ENCODE measurements at places on chromosomes 7 and 10.
A peak's percentile ranks its signal among the peaks of the same experiment; 100 is the strongest.

DNA sequence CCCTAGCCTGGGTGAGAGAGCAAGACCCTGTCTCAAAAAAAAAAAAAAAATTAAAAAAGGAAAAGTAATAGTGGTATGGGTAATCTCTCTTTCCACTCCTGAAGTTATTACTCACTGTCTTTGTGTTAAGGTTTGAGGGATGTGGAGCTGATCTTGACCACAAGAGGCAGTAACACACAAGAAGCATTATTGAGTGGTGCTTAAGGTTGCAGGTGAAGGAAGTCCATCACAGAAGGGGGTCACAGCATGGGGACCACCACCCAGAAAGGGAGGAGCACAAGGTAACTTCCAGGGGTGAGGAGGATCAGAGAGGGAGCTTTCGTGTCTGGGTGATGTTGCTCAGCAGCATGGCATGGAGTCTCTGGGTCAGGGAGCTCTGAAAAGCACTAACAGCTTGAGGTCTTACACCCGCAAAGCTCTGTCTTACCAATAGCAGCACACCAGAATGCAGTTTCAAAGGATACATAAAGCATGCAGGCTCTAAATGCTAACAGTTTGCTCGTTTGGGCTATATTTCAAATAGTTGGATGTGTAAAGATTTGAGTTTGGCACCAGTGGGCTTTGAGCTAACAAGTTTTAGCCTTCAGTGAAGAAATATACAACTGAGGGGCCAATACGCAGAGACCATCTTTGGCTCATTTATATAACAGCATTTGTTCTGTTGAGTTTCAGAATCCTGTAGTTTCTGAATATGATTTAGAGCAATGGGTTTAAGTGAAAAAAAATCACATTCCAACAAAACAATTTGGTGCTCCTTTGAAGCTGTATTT lies 100.4 kb upstream of the DNAJC1 start:
- no peak for DNase-seq

DNA sequence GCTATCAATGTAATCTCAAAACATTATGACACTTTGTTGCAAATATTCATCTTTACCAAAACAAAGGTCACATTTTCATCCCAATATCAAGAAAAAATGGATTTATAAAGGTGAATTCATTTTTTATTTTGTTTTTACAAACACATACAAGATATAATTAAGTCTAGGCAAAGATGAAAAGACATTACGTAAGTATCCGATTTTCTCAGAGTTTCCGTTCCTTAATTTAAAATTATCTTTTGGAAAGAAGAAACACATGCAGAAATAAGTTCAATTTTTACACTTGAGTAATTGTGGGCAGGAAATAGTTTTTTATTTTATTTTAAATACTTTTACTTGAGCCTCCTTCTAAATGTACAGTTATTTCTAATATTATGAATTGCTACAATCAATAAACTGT lies 24.6 kb downstream of the RTKN2 start:
- DNase-seq, result no peak

GRCh38 chr10:86815035-86815617 lies 58.7 kb downstream of the BMPR1A start:
- DNase-seq, result no peak

GRCh38 chr7:76054123-76055120 lies 6.5 kb downstream of the MDH2 start:
- peak; percentile 38 for DNase-seq

DNA sequence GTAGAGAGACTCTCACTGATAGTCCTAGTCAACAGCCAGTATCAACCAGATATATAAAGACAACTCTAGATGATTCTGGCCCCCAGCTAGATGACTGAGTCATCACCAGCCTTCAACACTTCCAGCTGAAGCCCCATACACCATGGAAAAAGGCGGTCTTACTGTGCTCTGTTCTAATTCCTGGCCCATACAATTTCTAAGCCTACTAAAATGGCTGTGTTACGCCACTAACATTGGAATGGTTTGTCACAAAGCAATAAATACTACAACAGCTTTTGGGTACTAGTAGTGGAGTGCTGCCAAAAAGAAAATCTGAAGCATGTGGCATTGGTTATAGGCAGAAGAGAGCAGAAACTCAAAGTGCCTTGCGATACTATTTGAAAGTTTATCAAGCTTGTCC lies 13.0 kb upstream of the TES start:
- DNase-seq, result no peak

DNA sequence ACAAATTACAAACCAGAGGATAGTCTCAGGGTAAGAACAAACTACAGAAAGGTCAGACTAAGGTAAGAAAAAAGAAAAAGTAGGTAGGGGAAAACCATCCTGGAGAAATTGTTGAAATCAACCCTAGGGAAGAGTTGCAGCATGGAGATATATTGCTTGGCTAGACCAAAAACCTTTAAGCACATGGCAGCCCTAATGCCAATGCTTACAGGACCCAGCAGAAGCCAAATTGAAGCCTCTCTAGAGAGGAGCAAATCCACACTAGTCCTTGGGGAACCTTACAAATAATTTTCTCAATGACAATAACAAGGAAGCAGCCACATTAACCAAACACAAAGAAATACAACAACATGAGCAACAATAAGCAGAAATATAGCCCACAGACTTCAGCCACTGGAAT lies 81.9 kb downstream of the CNOT4 start:
- no peak for DNase-seq

DNA sequence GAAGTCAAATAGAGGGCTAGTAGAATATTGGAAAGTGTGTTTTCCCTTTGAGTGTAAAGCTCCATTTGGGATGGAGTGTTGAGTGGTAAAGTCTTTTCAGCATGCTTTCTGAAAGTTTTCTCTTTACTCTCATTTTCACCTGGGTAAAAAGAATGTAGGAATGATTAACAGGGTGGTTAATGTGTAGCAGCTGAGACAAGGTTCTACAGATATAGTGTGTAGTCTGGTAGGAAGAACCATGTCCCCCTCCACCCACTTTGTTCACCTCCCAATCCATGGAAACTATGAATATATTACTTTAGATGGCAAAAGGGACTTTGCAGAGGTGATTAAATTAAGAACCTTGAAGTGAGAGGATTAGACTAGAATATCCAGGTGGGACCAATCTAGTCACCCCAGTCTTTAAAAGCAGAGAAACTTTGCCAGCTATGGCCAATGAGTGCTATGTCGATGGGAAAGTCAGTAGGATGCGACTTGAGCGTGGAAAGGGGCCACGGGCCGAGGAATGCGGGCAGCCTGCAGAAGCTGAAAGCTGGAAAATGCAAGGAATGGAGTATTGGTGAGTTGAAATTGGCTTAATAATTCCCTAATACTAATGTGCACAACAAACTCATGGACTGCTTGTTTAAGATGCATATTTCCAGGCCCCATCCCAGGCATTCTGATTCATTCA lies 166.3 kb upstream of the AHR start:
- no peak for DNase-seq

DNA sequence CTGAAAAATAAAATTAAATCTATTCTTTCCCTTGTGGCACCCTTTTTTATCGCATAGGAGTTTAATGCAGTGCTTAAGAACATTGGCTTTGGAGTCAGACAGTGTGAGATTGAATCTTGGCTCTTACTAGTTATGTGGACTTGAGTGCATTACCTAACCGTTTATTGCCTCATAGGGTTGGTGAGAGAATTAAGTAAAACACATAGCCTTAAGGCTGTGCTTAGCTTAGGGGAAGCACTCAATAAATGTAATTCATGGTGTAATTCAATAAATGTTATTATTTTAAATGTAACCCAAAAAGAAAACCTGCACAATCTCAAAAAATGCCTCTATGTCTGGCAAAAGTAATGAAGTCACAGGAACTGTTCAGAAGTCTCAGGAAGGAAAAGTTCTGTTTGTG lies 2.7 kb downstream of the STK17A start:
- no peak for DNase-seq

GRCh38 chr10:116331815-116332214 lies 7.6 kb downstream of the CCDC172 start:
- DNase-seq, result no peak
